ENCODE measurements at places on chromosomes 7 and 10. TPM values are rescaled to one million over a fixed set of nuclear protein-coding genes. Genes with fewer than 3 reads are reported as not detected.
A peak's percentile ranks its signal among the peaks of the same experiment; 100 is the strongest.

TBL2 gene
- 36.6 TPM for total RNA-seq

DNA sequence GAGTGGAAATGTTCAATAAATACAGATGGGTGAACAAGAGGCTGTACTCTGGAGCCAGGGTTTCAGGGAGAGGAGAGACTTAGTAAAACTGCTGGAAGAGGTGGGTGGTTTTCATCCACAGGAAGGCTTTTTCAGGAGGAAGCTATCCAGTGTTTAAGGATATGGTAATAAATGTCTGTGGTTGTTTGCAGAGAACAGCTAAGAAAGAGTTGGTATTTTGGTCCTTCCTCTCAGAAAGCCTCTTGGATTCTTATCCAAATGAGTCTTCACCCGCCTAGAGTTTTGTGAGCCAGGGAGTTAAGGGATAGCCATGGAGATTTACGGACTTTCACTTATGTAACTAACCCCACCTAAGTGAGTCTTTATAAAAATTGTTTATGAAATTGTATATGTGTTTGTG, 95.7 kb downstream of the GNAI1 start:
- DNase-seq = no peak
- no peak overlapping the region for H3K27ac ChIP-seq
- H3K27me3 ChIP-seq = no peaks in the 10 kb centered on the region
- no peaks in the 10 kb centered on the region for H3K4me1 ChIP-seq

MKX gene
- 0.86 TPM for total RNA-seq

DNA sequence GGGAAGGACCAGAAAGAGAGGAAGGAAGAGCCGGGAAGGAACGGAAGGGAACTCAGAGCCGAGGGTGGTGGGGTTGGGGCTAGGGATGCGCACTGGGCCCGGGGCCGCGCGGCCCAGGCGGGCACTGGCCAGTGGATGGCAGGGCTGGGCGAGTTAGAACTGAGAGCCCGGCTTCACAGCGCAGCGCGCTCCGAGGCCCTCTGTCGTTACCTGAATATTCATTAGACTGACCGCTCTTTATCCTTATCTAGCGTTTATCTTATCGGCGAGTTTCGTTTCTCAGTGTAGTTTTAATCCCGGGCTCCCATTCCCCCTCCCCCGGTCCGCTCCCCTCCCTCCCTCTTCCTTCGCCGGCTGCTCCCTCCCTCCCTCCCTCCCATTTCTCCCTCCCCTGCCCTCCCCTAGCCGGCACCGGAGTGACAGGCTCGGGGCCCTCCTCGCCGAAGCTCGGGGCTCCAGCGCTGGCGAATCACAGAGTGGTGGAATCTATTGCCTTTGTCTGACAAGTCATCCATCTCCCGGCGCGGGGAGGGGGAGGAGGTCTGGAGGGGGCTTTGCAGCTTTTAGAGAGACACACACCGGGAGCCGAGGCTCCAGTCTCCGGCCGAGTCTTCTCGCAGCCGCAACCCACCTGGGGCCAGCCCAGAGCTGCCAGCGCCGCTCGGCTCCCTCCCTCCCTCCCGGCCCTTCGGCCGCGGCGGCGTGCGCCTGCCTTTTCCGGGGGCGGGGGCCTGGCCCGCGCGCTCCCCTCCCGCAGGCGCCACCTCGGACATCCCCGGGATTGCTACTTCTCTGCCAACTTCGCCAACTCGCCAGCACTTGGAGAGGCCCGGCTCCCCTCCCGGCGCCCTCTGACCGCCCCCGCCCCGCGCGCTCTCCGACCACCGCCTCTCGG, at the start of gene PAX2:
Gene PAX2, plus strand, starts transcription at position 596 of the 895 bp plus-strand sequence. CDS start 679 bp downstream, outside the sequence.
- peak within 1 kb of the TSS; percentile 32 for H3K4me3 ChIP-seq
- H3K4me1 ChIP-seq = peaks cover 15% of the 10 kb centered on the region
- no peak for DNase-seq
- peaks cover 59% of the 10 kb centered on the region for H3K27me3 ChIP-seq
- peaks cover 5% of the 10 kb centered on the region for H3K36me3 ChIP-seq
- H3K27ac ChIP-seq = no peak within 1 kb of the TSS

DPCD gene
- total RNA-seq = 11.2 TPM

DNA sequence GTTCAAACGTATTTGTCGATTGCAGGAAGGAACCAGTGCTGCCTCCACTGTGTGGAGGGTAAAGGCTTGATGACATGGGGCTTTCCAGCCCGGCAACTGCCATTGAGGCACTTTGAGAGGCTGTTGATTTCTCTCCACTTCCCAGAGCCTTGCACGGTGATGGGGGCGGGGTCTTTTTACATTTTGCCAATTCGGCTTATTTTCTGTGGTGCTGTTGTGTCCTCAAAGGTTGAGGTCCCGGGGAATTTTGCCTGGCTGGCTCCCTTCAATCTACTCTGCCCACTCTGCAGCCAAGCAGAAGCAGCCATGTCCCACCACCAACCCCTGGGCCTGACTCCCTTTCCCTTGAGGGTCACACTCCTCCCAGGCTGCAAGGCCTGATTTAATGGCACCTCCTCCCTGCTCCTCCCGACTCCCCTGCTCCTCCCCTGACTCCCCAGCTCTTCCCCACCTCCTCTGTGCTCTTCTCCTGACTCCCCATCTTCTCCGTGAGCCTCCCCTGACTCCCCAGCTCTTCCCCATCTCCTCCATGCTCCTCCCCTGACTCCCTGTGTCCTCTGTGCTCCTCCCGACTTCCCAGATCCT, 39.0 kb downstream of the OAT start:
- H3K27ac ChIP-seq = no peak overlapping the region
- H3K4me3 ChIP-seq = no peak overlapping the region

LOXL4 gene
- not detected for total RNA-seq

DNA sequence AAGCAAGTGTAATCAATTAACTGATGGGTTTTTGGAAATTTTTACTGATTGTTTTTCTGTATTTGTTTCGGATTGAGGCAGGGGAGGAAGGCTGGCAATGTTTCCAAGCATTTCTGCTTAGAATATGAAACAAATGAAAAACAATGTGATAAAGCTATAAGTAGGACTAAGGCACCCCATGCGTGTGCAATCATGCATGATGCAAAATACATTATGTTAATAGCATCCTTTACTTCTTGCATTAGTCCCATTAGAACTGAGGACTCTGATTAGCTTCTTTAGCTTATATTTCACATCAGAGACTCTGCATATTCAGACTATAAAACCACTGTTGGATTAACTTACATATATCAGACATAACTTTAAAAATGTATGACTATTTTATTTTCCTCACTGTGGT, 48.7 kb upstream of the AGMO start:
- H3K36me3 ChIP-seq = no peaks in the 10 kb centered on the region
- no peaks in the 10 kb centered on the region for H3K27me3 ChIP-seq
- no peak for DNase-seq
- H3K27ac ChIP-seq = no peak overlapping the region
- no peaks in the 10 kb centered on the region for H3K4me1 ChIP-seq

GRCh38 chr10:117991701-117992100, 55.0 kb downstream of the RAB11FIP2 start:
- peaks cover 3% of the 10 kb centered on the region for H3K27me3 ChIP-seq
- no peak for DNase-seq
- no peaks in the 10 kb centered on the region for H3K4me1 ChIP-seq
- H3K4me3 ChIP-seq = no peak overlapping the region

GRCh38 chr10:14185316-14186045, 145.2 kb downstream of the FRMD4A start:
- peak; percentile 62 for DNase-seq
- H3K27ac ChIP-seq = peak overlapping the region; percentile 94
- H3K4me3 ChIP-seq = peak overlapping the region; percentile 53
- H3K36me3 ChIP-seq = no peaks in the 10 kb centered on the region
- peaks cover 36% of the 10 kb centered on the region for H3K27me3 ChIP-seq
- peaks cover 22% of the 10 kb centered on the region for H3K4me1 ChIP-seq
